ENCODE measurements at places on chromosomes 7 and 10. TPM values are rescaled to one million over a fixed set of nuclear protein-coding genes. Genes with fewer than 3 reads are reported as not detected.

Gene CCL24
- not detected for polyA plus RNA-seq

Gene AFAP1L2
- polyA plus RNA-seq: 2.3 TPM

Gene ZNF438
- polyA plus RNA-seq: 6.0 TPM

Gene INA
- polyA plus RNA-seq: not detected

Gene CYP17A1
- polyA plus RNA-seq: not detected

Measured in naive thymus-derived CD8-positive, alpha-beta T cell (primary cell).